Fibroblast of the aortic adventitia (primary cell): ENCODE measurements at places on chromosomes 6 and 20.
A peak's percentile ranks its signal among the peaks of the same experiment; 100 is the strongest.

DNA sequence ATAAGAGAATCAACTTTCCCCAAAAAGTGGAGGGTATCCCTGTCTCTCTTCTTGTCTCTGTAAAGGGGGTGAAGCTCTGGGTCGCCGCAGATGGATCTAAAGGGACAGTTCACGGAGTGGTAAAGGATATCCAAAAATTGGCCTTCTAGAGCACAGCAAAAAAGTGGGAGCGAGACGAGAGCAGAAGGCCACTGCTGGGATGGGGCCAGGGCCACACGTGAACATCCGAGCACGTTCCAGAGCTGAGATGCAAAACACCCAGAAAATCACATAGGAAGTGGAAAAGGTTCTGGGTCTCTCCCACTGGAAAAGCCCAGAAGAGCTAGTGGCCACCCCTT lies 837 bp downstream of the TRAM2 start:
- no peak for DNase-seq

GRCh38 chr6:167210375-167211294 lies 52.9 kb upstream of the GPR31 start:
- peak; percentile 10 for DNase-seq

DNA sequence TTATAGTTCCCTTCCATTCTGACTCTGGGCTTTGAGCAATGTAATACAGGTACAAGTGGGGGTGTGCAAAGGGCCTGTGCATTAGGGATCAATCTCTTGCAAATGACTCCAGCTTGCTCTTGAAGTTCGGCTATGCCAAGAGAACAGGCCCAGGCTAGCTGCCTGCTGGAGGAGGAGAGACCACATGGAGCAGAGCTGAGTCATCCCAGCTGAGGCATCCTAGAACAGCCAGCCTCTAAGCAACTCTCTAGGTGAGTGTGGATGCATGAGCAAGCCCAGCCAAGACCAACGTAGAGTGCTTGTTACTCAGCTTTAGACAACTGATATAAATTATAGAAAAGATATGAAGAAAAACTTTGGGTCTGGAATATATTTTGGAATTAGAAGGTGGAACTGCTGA lies 47.6 kb upstream of the RBM24 start:
- no peak for DNase-seq

DNA sequence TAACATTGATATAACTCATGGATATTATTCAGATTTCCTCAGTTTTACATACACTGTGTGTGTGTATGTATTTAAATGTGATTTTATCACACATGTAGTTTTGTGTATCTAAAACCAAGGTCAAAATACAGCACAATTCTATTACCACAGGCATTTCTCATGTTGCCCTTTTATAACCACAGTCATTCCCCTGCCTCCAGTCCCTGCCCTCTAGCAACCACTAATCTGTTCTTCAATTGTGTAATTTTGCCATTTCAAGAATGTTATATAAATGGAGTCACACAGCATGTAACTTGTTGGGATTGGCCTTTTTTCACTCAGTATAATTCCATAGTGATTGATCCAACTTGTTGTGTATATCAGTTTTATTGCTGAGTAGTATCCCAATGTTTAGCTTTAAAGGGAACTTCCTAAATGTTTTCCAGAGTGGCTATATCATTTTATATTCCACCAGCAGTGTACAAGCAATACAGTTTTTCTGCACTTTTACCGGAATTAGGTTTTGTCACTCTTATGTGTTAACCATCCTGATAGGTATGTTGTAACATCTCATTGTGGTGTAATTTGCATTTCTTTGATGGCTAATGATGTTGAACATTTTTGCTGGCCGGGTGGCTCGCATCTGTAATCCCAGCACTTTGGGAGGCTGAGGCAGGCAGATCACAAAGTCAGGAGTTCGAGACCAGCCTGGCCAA lies 338.2 kb downstream of the SOX4 start:
- peak; percentile 30 for DNase-seq

DNA sequence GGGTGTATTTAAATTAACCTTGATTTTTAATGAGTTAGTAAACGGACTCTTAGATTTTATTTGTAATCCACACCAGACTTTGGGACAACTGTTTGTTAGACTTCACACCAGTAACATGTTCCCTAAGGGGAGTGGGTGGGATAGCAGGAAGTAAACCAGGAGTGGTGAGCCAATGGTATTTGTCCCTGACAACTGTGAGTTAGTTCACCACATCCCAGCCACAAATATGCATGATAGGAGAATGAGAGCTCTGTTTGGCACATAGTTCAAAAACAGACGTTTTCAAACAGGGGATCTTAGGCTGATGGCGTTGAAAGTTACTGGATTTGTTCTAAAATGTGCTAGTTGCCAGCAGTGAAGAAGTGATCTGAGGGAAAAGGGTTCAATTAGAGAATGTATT lies 18.7 kb upstream of the COL10A1 start:
- DNase-seq: peak; percentile 61

DNA sequence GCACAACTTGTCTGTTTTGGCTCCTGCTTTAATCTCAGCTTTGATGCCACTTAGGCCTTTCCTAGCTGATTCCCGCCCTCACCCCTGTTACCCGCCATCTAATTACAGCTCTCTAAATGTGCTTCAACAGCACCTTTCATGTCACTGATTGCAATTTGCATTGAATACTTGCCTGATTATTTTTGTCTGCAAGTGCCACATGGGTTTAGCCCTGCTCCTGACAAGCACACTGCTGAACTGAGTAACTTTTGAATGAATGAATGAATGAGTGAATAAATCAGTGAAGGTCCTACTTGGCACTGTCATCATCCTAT lies 591 bp upstream of the DCBLD1 start:
- DNase-seq: no peak

DNA sequence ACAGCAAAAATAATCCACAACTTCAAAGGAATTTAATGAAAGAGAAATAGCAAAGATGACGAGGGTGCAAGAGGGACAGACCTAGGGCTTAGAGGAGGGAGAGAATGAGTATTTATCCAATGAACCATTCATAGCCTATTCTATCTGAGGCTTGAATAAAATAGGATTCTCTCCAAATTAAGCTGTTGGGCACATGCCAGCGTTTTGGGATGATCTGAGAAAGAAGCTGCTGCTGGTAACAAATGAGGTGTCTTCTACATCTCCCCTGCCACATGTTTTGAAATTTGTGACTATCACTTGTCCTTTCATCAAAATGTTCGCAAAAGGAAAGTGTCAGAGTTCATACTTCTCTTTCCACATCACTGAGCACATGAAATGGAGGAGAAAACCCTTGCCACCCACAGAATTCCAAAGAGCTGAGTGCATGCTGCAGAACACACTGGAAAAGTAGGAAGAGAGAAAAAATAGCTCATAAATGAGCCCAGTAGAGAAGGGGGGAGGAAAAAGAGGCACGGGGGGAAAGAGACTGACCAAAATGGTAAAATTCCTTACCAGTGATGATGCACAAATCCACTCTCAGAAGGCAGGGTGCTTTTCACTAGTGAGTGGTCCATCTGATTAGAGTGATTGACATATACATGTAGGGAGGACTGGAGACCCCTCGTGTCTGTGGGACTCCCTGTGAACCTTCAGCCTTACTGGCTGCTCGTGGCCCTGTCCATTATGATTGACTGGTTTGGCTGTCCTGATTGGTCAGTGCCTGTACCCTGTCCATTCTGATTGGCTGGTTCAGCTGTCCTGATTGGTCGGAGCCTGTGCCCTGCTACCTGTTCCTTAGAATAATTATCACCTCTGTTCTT lies 180.5 kb downstream of the OGFRL1 start:
- DNase-seq: peak; percentile 92

DNA sequence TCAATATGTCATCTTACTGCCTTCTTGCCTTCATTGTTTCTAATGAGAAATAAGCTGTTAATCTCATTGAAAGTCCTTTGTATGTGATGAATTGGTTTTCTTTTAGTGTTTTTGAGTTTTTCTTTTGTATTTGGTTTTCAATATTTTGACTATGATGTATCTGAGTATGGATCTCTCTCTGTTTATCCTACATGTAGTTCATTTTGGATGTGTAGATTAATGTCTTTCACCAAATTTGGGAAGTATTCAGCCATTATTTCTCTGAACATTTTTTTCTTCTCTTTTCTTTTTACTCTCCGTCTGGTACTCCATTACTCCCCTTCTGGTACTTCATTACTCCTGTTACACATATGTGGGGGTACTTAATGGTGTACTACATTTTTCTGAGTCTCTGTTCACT lies 337.0 kb upstream of the RNF24 start:
- no peak for DNase-seq

DNA sequence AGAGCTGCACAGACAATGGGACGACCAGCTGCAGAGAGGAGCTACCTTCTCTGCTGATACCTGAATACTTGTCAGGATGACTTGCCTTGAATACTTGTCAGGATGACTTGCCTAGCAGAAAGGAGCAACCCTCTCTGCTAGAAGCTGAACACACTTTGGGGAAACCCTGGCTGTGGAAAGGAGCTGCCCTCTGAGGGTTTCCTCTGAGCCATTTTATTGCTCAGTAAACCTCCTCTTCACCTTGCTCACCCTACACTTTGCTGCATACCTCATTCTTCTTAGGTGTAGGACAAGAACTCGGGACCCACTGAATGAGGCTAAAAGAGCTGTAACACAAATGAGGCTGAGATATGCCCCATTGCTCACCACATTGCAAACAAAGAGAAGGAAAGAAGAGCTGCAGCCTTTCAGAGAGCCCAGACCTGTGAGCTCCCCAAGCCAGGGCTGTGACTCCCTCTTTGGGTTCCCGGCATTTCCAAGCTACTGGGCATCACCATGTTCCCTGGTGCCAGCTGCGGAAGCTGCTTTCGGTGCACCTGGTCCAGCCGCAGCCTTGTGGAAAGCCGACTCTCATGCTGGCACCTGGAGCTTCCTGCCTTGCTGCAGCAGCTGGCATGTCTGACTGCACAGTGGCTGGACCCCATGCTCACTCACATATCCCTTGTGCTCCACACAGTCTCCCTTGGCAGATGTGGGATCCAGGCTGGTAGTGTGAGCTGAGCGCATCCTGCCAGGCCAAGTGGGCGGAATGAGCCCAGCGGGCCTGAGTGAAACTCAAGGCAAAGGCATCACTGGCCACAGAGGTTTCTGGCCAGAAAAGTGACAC lies 106.7 kb upstream of the AHI1 start:
- no peak for DNase-seq

GRCh38 chr6:79872986-79873385 lies 74.4 kb downstream of the ELOVL4 start:
- peak; percentile 31 for DNase-seq

- DNase-seq: no peak
These were observed 192.5 kb upstream of the ZFP64 start for GRCh38 chr20:52383995-52384621.

GRCh38 chr20:39019805-39020325 lies 57.7 kb downstream of the DHX35 start:
- peak; percentile 9 for DNase-seq

- DNase-seq: peak; percentile 35
These were observed 198.4 kb upstream of the SOX4 start for GRCh38 chr6:21395121-21395520.

GRCh38 chr20:48211238-48211637 lies 426.0 kb upstream of the SULF2 start:
- no peak for DNase-seq

DNA sequence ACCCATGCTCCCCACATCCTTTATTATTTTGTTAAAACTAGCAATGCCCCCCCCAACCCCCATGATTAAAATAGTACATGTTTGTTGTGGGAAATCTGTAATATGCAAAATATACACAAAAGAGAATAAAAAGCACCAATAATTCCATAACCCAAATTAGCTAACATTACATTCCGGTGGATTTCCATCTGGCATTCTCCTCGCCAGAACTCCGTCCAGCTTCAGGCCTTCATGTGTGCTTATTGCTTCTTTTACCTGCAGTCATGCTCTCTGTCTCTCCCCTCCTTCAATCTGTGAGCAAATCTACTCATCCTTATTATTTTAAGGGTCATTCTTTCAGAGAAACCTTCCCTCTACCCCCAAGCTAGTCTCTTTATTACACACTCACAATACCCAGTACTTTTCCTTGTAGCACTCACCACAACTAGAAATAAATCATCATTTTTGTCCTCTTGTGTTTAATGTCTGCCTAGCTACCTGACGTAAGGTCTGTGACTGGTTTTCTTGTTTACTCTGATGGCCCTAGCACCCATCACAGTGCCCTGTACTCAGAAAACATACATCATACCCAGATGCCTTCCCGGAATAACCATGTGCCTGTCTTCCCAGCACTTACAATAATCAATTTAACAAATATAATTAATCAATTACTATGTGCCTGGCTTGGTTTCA lies 25.6 kb upstream of the IER3 start:
- DNase-seq: no peak
